ENCODE measurements at places on chromosomes 3 and 15. TPM values are rescaled to one million over a fixed set of nuclear protein-coding genes. Genes with fewer than 3 reads are reported as not detected.

The SAMD7 gene
- total RNA-seq, result not detected

DNA sequence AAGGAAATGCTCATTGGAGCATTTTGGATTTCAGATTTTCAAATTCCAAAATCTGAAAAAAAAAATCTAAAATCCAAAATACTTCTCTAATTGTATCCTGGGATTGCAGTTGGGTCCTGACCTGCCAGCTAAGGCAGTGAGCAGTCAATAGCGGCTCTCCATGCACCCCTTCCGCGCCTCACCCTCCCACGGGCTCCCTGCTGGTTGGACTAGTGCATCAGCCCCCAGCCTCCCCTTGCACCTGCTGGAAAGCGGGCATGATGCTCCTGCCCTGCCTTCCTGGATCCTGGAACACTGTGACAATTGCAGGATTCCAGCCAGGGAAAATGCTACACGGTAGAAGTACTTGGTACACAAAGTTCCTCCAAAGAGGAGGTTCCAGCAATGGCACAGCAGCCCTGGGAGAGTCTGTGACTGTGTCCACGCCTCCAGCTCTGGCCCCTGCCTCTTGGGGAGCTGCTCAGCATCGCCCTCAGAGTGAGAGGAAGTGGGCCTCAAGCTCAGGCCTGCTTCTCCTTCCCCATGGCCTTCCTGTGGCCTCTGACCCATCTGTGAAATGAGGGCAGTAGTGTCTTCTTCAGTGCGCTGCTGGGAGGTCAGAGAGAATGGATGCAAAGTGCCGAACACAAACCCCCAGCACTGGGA, 39.5 kb upstream of the CHRNB4 start:
- no peak overlapping the region for H3K27ac ChIP-seq
- H3K4me1 ChIP-seq, result no peaks in the 10 kb centered on the region
- no peak for DNase-seq

DNA sequence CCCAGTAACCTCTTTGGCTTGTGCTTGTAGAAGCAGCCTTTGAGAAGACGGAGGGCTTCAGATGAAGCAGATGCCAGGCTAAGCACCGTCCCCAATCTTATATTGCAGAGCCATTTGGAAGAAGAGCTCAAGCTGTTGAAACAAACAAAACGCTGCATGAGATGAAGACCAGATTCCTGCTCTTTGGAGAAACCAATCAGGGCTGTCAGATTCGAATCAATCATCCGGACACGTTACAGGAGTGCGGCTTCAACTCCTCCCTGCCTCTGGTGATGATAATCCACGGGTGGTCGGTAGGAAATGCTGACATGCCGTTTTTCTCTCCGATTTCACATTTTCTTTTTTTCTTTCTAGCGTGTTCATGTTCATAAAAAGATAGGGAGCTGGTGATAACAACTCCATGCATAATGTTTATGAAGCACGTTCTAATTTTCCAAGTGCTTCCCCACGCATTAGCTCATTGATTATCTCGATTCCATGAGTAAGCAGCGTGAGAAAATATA, 106.5 kb downstream of the LIPC start:
- no peak for DNase-seq
- H3K27me3 ChIP-seq, result peaks cover 31% of the 10 kb centered on the region
- no peak overlapping the region for H3K4me3 ChIP-seq
- no peaks in the 10 kb centered on the region for H3K4me1 ChIP-seq

The PSTPIP1 gene
- total RNA-seq, result not detected

DNA sequence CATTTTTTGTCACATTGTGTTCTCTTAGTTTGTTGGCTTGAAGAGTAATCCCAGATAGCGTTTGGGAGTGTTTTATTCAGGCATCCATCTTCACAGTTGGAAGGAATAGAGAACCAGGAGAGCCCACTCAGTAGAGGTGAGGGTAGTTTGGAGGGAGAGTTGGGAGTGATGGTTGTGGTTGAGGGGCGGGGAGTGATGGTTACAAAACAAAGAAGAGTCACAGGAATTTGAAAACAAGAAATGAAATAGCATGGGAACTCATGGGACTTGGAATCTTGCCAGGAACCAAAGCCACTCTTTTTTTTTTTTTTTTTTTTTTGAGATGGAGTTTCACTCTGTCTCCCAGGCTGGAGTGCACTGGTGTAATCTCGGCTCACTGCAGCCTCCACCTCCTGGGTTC, 36.3 kb downstream of the DUT start:
- H3K4me3 ChIP-seq, result no peak overlapping the region
- H3K36me3 ChIP-seq, result no peaks in the 10 kb centered on the region
- no peaks in the 10 kb centered on the region for H3K27me3 ChIP-seq

DNA sequence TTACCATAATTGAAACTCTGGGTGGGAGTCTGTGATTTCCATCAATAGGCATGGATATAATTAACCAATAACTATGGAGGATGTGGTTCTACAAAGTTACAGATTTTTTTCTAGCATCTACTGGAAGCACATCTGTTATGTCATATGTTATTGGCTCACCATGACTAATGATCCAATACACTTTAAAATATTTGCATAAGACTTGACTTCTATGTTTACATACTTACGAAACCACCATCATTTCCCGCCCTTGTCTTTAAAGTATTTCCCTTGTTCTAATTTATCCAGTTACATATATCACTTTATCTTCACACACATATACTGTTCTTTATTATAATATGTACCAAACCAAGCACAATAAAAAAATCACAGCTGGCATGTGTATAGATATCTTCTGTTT, 380.3 kb upstream of the CBLB start:
- no peaks in the 10 kb centered on the region for H3K36me3 ChIP-seq
- H3K27ac ChIP-seq, result no peak overlapping the region
- H3K27me3 ChIP-seq, result no peaks in the 10 kb centered on the region
- peak; percentile 67 for DNase-seq
- H3K4me3 ChIP-seq, result no peak overlapping the region
- H3K4me1 ChIP-seq, result no peaks in the 10 kb centered on the region

The C3orf49 gene
- total RNA-seq, result not detected

- H3K27me3 ChIP-seq, result no peaks in the 10 kb centered on the region
- peaks cover 11% of the 10 kb centered on the region for H3K4me1 ChIP-seq
- no peak for DNase-seq
- no peak overlapping the region for H3K27ac ChIP-seq
- no peak overlapping the region for H3K4me3 ChIP-seq
Observed at GRCh38 chr3:27456554-27456953, 27.6 kb downstream of the SLC4A7 start.

GRCh38 chr3:10757021-10757820, 58.8 kb upstream of the SLC6A11 start:
- peak; percentile 49 for DNase-seq
- H3K4me1 ChIP-seq, result peaks cover 10% of the 10 kb centered on the region
- H3K27me3 ChIP-seq, result peaks cover 25% of the 10 kb centered on the region
- H3K36me3 ChIP-seq, result no peaks in the 10 kb centered on the region

DNA sequence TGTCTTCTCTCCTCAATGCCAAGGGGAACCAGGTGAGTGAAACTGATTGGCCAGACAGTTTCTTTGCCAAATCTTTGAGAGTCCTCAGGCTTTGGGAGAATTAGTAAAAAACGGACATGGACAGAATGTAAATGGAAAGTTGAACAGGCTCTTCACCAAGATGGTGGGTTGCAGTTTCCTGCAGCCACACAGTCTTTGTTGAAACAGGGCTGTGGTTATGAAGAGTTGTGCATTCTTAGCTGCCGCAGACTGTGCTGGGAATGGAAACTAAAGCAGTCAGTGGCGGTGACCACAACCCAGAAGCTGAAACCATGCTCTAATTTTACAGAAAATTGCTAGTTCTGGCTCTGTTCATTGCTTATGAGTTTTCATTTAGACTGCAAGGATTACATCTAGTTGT, 42.1 kb upstream of the TASOR start:
- H3K27ac ChIP-seq, result no peak overlapping the region
- peak; percentile 6 for DNase-seq
- no peak overlapping the region for H3K4me3 ChIP-seq
- H3K4me1 ChIP-seq, result no peaks in the 10 kb centered on the region

DNA sequence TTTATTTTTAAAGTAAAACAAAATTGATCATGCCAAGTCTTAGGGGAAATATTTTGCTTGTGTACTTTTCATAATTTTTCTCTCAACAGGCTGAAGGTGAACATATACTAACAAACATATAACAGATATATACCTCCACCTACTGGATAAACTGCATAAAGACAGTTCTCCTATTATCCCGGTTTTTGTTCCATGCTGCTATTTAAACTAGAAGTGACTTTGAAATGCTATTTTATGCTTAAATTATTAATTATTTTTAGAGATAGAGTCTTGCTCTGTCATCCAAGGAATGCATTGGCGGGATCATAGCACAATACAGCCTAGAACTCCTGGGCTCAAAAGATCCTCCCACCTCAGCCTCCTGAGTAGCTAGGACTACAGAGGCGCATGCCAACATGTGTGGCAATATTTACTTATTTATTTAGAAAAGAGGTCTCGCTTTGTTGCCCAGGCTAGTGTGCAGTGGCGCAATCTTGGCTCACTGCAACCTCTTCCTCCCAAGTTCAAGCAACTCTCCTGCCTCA, 49.8 kb downstream of the ST3GAL6 start:
- no peak overlapping the region for H3K27ac ChIP-seq
- H3K27me3 ChIP-seq, result no peaks in the 10 kb centered on the region
- H3K4me1 ChIP-seq, result peaks cover 19% of the 10 kb centered on the region
- H3K36me3 ChIP-seq, result peaks cover 81% of the 10 kb centered on the region

DNA sequence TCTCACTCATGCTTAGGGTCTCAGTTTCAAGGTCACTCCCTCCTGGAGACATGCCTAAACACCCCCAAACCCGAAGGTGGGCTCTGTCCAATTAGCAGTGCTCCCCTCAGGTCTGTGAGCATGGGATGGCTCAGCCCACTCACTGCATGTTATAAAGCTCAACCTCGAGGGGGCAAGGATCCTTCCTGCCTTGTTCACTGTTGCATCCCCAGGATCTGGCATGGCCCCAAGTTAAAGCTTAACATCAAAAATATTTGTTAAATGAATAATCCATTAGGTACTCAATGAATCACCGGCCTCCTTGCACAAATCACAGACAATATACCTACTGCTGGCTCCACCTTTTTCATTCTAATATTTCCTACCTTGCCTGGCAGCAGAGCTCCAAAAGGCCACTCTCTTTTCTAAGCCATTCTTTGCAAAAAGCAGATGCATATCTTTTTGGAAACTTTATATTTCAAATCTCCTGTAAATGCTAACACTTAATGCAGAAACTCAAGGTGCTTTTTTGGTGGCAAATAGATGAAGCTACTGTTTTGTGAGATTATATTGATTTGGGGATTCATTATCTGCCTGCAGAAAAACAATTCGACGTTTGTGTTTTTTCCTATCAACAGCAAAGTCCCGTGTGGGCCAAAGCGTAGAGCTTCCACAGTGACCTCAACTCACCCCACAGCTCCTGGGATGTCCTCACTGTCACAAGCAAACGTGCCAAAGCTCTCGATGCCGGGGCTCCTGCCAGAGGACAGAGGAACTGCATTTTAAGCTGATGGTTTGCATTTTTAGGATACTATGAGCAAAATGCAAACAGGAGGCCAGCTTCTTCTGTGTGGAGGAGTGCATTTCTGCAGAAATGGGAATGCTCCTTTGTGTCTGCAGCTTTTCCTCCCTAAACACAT, 35.4 kb downstream of the PCOLCE2 start:
- peaks cover 29% of the 10 kb centered on the region for H3K4me1 ChIP-seq
- H3K4me3 ChIP-seq, result no peak overlapping the region
- no peaks in the 10 kb centered on the region for H3K36me3 ChIP-seq
- H3K27ac ChIP-seq, result no peak overlapping the region

GRCh38 chr15:81950841-81951414, 94.9 kb downstream of the MEX3B start:
- H3K27ac ChIP-seq, result no peak overlapping the region
- no peaks in the 10 kb centered on the region for H3K36me3 ChIP-seq
- H3K4me3 ChIP-seq, result no peak overlapping the region
- H3K27me3 ChIP-seq, result no peaks in the 10 kb centered on the region
- peaks cover 17% of the 10 kb centered on the region for H3K4me1 ChIP-seq
- DNase-seq, result peak; percentile 32

The GASK1A gene
- total RNA-seq, result not detected

GRCh38 chr3:183560607-183561006, 5.1 kb upstream of the KLHL6 start:
- no peaks in the 10 kb centered on the region for H3K36me3 ChIP-seq
- DNase-seq, result no peak
- H3K4me3 ChIP-seq, result no peak overlapping the region
- no peaks in the 10 kb centered on the region for H3K27me3 ChIP-seq

The TRIM42 gene
- not detected for total RNA-seq

The ASTE1 gene
- total RNA-seq, result 4.8 TPM

DNA sequence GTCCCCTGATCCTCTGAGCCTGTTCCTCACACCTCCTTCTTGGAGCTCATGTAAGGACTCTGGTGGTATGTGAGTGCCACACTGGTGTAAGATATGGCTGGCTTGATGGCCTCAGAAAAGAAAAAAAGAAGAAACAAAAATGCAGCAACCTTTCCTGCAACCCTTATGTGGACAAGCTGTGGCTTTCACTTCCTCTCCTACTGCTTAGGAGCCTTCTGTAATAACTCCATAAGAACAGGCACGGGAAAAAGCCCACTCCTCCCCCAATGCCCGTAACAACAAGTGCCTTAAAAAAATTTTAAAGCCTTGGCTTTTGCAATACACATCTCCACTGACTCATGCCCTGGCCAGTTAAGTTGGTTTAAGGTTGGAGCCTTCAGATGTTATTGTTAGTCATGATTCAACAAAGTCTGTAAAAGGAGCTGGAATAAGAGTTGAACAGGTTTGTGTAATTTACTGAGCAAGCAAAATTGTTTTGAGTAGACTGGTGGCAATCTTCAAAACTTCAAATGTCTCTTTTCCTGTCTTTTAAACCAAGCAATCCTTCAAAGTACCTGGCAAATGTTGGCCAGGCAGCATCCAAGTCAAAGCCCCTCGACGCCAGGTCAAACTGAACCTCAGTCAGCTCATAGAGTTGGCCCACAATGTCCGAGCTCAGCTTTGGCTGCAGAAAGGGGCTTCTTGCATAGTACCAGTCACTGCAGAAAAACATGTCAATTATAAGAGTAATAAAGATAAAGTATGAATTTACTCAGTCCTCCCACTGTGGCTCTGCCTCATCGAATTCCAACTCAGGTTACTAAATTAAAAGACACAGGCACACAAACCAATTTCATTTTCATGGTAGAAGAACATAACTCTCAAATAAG, 22.9 kb downstream of the FYCO1 start:
- H3K4me1 ChIP-seq, result peaks cover 19% of the 10 kb centered on the region
- H3K27me3 ChIP-seq, result no peaks in the 10 kb centered on the region
- peaks cover 13% of the 10 kb centered on the region for H3K36me3 ChIP-seq
- H3K4me3 ChIP-seq, result peak overlapping the region; percentile 12

The LYZL4 gene
- not detected for total RNA-seq

- H3K27ac ChIP-seq, result no peak overlapping the region
- no peaks in the 10 kb centered on the region for H3K4me1 ChIP-seq
- H3K36me3 ChIP-seq, result no peaks in the 10 kb centered on the region
- no peak overlapping the region for H3K4me3 ChIP-seq
Observed at GRCh38 chr3:16670191-16670590, 65.0 kb upstream of the DAZL start.

DNA sequence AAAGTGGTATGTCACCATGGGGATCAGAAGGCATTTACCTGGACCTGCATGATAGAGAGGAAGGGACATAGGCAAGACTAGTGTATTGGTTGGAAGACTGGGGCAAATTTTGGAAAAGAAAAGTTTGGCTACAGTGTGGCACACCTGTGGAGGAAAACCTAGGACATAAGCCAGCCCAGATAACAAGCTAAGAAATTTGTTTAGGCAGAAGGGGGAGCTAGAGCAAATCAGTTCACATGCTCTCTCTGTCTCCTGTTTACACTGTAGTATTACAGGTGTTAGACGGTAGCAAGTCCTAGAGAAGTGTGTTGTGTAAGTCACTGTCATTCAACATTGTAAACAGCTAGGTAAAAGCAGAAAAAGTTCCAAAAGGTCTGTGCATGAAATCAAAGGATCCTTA, 11.9 kb upstream of the ALDH1A2 start:
- no peaks in the 10 kb centered on the region for H3K4me1 ChIP-seq
- no peak overlapping the region for H3K4me3 ChIP-seq
- DNase-seq, result no peak

The RTP1 gene
- not detected for total RNA-seq

The CADPS gene
- total RNA-seq, result 5.4 TPM
